ENCODE measurements at places on chromosomes 6 and 20. TPM values are rescaled to one million over a fixed set of nuclear protein-coding genes. Genes with fewer than 3 reads are reported as not detected.

MCHR2 gene
- not detected for total RNA-seq

CRIP3 gene
- not detected for total RNA-seq

LGSN gene
- total RNA-seq = not detected

NEURL2 gene
- total RNA-seq = 11.8 TPM

MUC21 gene
- not detected for total RNA-seq

PTCRA gene
- not detected for total RNA-seq

COL9A3 gene
- total RNA-seq = 0.43 TPM

TCP11 gene
- 0.66 TPM for total RNA-seq

SPAG4 gene
- total RNA-seq = 5.0 TPM
